Prostate gland (tissue), 2 donors: ENCODE measurements at places on chromosomes 3 and 15. TPM values are rescaled to one million over a fixed set of nuclear protein-coding genes. Genes with fewer than 3 reads are reported as not detected.

DNA sequence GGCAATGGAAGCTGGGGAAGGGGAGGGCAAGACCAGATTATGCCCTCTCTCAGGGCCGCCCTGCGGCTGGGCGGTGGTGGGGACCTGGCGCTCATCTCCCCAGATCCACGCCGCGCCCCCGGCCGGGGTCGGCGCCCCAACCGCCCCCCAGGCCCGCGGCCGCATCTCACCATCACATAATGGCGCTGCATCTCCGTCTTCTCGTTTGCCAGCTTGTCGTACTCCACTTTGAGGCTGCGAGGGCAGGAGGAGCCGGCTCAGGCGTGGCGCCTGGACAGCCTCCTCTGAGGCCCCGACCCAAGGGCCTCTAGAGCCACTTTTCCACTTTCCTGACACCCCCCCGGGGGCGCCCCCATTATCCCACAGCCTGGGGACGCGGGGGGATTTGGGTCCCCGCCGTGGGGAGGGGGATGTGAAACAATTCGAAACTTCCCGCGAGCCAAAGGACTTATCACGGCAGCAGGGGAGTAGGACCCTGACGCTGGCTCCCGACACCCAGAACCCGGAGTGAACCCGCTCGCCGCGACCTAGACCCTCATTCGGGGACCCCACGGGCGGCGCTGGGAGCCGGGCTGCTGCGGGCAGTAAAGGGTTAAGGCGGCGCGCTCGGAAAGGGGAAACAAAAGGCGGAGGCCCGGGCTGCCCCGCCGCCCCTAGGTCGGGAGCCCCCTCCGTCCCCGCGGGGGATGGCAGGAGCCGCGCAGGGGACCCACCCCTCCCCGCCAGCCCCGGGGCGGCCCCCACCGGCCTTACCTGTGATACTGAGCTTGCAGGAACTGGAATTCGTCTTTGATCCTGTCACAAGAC, 2.1 kb downstream of the TLE3 start:
- peak overlapping the region; percentile 95 for H3K4me3 ChIP-seq
- H3K36me3 ChIP-seq: no peaks in the 10 kb centered on the region
- no peaks in the 10 kb centered on the region for H3K27me3 ChIP-seq
- peak; percentile 28 for DNase-seq
- peak overlapping the region; percentile 97 for H3K27ac ChIP-seq

GRCh38 chr3:164416491-164417222, 661.6 kb downstream of the SI start:
- no peak overlapping the region for H3K27ac ChIP-seq
- H3K4me3 ChIP-seq: no peak overlapping the region
- no peaks in the 10 kb centered on the region for H3K36me3 ChIP-seq
- H3K27me3 ChIP-seq: no peaks in the 10 kb centered on the region
- DNase-seq: no peak

- H3K4me1 ChIP-seq: peaks cover under 1% of the 10 kb centered on the region
- DNase-seq: no peak
These were observed 11.4 kb downstream of the EIF4G1 start for GRCh38 chr3:184325715-184326369.

DNA sequence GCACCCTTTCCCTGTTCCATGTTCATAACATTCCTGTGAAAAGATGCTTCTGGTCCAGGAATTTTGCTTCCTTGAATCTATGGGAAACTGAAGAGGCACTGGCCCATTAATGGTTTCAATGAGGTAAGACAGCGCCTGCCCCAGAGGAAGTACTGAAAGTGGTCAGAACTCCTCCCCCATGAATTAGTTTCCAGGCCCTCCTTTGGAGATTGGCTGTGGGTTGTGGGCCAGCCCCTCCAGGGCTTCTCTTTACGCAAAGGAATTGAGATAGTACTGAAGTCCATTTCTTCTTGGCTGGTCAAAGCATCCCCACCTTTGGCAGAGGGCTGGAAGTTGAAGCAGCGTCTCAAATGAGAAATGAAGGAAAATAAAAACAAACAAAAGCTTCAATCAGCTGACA, 175.5 kb downstream of the POLR2M start:
- H3K4me3 ChIP-seq: no peak overlapping the region
- DNase-seq: no peak
- H3K27me3 ChIP-seq: no peaks in the 10 kb centered on the region
- H3K27ac ChIP-seq: no peak overlapping the region
- no peaks in the 10 kb centered on the region for H3K36me3 ChIP-seq

GRCh38 chr3:172666181-172666872, 44.5 kb downstream of the NCEH1 start:
- H3K27me3 ChIP-seq: no peaks in the 10 kb centered on the region
- DNase-seq: no peak
- H3K4me1 ChIP-seq: peaks cover 3% of the 10 kb centered on the region
- H3K36me3 ChIP-seq: no peaks in the 10 kb centered on the region
- H3K27ac ChIP-seq: peak overlapping the region; percentile 37

DNA sequence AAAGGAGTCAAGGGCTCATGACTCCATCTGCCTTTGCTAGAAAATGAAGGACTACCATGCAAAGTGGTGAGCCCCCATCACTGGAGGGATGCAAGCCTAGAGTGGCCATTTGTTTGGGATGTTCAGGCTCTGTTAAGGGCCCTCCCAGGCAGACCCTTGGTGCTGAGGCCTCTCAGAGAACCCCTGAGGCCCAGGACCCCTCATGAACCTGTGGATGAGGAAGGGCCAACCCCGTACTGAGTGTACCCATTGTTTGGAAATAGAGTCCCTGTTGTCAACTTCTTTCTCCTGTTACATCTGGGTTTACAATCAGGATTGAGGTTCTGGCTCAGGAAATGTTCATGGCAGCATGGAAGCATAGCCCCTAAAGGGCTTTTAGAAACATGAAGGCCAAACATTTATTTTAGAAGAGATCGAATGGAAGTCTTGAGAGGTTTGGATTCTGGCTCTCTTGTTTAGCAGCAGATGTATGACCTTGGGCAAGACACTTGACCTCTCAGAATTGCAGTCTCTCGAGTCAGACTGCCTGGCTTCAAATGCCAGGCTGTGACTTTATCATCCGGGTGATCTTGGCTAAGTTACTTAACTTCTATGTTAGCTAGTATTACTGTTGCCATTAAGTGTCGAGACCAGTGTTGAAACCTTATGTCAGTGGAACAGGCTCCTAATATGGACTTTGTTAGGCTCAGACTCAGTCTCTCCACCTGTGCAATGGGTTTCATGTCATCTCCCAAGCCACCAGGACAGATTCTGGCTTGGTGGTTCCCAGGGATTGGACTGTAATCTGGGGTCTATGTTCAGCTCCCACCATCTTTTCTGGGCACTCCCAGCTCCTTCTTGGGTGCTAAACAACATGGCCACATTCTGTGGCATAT, 12.4 kb downstream of the ITGA11 start:
- H3K4me3 ChIP-seq: no peak overlapping the region
- H3K27ac ChIP-seq: no peak overlapping the region
- H3K4me1 ChIP-seq: no peaks in the 10 kb centered on the region
- no peaks in the 10 kb centered on the region for H3K36me3 ChIP-seq
- DNase-seq: no peak

Gene P4HTM
- 56.0 TPM for total RNA-seq
